ENCODE measurements at places on chromosomes 12 and 14.

DNA sequence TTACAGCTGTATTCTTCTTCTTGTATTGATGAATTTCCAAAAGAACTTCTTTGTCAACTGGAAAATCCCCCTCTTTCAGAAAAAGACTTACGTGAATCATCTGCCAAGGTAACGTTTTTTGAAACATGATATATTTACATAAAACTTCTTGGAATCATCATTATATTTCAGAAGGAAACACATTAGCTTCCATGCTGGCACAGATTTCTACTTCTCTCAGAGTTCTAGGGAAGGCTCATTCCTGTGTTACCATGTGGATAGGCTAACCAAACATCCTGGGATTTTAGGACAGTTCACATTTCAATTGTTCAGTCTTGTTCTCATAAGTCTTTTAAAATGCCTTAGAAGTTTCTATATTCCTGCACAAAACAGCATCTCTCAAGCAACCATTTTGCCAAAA lies 120.3 kb upstream of the NEDD1 start:
- no peak for DNase-seq

DNA sequence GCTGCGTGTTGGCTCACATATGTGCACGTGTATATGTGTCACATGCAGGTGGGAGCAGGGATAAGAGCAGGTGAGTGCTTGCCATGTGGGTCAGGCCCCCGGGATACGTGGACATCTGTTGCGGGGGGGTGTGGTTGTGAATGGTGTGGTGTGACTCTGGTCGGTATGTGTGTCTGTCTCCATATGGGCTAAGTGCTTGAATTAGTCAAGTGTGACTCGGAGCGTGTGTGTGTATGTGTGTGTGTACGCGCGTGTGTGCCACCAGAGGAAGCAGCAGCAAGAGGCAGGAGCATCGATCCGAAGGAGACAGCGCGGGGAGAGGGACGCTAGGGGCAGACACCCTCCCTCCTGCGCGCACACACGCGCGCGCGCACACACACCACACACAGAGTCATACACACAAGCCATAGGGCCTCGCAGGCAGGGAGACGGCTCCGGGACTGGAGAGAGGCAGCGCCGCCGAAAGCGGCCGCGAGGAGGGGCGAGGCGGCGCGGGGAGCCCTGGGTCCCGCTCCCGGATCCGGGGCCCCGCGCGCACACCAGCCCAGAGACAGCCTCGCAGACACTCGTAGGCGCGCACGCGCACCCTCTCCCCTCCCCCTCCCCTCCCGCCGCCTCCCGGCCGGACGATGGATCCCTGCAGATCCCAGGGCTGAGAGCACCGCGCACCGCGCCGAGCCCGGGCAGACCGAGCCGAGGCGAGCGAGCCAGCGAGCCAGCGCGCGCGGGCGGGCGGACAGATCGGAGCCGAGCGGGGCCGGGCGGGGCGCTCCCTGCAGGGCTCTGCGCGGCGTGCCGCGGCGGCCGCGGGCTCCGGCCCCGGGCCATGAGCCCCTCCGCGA lies at the start of gene ASIC1:
TSS of gene ASIC1 (plus strand) at position 597 of the 842 bp plus-strand sequence. CDS start 1,171 bp downstream, outside the sequence.
- DNase-seq: peak; percentile 29

GRCh38 chr12:11771895-11772502 lies 122.5 kb downstream of the ETV6 start:
- DNase-seq: no peak

- DNase-seq: no peak
Observed at GRCh38 chr12:24668563-24668962, 280.3 kb downstream of the BCAT1 start.

DNA sequence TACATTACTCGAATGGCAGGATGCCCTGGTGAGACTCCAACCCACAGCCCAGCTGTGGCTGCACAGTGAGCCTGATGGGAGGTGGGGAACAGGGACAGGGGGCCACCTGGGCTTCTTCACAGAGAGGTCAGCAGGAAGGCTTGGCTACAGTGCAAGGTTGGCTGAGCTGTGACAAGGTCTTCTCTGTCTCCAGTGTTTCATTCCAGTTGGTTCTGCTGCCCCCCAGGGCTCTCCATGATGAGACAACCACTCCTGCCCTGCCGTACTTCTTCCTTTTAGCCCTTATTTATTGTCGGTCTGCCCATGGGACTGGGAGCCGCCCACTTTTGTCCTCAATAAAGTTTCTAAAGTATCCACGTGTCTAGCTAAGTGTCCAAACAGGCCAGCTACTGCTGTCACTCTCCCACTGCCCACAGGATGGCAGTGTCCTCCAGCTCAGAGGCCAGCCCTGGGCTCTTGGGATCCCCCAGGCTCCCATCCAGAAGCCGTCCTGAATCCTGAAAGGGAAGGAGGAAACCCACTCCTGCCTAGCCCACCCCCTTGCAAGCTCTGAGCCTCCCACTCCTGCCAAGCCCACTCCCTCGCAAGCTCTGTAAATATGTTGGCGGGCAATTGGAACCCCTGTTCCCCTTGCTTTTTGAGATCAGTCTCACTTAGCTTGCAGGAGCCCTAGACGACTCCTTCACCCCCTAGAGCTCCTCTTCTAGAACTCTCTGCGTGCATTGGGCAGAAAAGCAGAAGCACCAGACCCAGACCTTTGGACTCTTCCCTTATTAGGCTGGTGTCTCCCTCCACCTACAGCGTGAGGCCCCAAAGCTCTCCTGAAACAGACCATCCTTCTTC lies 5.4 kb downstream of the C1QL4 start:
- DNase-seq: no peak

DNA sequence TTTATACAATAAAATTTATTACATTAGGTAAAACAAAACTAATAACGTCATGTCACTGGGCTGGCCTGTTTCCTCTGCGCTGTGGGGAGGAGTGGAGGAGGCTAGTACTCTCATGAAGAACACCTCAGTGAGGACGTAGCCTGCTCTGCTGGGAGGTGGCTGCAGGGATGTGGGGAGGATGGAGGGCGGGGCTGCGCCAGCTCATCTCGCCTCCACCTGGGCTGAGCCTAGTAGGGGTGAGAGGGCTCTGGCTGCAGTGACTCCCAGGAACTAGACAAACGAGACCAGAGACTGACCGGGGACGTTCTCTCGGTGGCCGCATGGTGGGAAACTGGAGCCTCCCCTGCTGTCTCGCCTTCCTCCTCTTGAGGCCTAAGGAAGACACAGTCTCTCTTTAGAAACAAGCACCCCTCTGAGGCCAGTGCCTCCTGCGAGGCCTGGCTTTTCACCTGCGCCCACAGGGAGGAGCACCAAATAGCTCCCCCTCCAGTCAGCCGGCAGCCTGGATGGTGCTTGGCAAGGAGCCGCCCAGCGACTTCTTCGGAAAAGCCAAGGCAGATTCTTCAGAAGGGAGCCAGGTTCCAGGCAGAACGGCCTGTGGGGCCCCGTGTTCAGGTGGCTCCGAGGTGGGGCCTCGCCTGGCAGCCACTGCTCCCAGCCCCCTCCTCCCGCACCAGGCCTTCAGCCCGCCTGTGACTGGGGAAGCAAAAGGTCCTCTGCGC lies 62.4 kb downstream of the PLEKHG3 start:
- DNase-seq: no peak

- DNase-seq: no peak
Observed at GRCh38 chr12:11798006-11798708, 148.7 kb downstream of the ETV6 start.

DNA sequence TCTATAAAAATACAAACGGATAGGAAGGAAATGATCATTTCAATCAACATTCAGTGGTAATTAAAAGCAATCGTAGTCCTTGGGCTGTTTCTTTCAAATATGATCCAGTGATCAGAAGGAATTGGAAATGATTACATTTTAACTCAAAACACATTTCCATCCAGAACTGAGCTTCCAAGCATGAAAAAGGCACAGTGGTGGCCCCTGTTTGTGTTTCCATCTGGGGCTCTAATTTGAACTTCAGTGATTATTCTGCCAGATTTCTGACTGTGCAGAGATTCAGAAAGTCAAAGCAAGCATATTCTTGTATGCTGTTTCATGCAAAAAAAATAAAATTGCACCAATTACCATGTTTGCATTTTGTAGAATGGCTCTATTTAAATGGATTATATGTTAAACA lies 157.0 kb upstream of the LMNTD1 start:
- no peak for DNase-seq

GRCh38 chr12:68962877-68963855 lies 30.2 kb upstream of the CPM start:
- no peak for DNase-seq

DNA sequence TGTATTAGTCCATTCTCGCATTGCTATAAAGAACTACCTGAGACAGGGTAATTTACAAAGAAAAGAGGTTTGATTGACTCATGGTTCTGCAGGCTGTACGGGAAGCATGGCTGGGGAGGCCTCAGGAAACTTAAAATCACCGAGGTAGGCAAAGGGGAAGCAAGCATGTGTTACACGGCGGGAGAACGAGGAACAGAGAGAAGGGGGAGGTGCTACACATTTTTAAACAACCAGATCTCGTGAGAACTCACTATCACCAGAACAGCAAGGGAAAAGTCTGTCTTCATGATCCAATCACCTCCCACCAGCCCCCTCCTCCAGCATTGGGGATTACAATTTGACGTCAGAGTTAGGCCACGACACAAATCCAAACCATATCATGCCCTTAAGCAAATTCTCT lies 13.3 kb upstream of the MAX start:
- DNase-seq: no peak

DNA sequence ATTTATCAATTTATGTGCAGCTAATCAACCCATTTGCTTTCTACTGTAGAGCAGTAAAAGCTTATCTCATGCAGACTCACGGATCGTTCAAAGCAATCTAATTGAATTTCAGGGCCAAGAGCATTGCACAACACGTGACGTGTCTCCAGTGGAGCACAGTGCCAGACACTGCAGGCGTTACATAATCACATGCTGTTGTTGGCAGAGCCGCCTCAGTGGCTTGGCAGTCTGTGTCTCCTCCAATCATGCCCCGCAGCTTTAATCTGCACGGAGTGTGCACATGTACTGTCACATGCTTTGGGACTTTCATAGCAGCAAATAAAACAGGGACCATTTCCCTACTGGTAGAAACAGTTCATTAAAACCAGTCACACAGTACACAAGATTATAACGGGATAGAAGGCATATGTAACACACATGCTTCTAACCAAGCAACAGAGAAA lies 309.3 kb downstream of the ITPR2 start:
- no peak for DNase-seq

GRCh38 chr14:50173891-50174290 lies 57.5 kb downstream of the SOS2 start:
- DNase-seq: no peak

DNA sequence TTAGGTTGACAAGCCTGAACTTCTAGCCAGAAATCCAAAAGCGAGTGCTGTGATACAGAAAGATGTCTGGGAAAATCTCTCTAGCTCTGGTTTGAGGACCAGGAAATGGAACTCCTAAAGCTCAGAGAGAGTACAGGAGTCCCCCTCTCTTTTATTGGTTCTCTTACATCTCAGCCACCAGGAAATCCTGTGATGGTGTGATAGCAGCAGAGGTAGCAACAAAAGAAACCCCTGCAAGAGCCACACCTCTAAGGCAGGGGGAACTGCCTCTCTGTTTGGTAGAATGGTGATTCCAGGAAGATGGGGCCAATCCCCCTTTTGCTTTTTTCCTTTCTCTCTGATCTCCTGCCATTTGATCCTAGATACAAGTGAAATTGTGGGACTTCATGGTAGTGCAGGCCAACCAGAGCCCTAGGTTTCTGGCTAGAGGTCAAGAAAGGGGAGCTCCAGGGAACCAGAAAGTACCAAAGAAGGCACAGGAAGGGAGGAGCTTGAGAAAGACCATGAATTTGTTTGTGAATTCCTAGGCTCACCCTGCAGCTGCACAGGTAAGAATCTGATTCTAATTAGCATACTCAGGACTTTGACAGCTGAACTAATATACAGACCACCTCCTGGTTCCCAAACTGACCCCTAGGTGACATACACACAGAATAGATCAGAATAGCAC lies 88.5 kb downstream of the PAPLN start:
- no peak for DNase-seq

GRCh38 chr14:61710853-61711817 lies 15.8 kb downstream of the HIF1A start:
- no peak for DNase-seq

DNA sequence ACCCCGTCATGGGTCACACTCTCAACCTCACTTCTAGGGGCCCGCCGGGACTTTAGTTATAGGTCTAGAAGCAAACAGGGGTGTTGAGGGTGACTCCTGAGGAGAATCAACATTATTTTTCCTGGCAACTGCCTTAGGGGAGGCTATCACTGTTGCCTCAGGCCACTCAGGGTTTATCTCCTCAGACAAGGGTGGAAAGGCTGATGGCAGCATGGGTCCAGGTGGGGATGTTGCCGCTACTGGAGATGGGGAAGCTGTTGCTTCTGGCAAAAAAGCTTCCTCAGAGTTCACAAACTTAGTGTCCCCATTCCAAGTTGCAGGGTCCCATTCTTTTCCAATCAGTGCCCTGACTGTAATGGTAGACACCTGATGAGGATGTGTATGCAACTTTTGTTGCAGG lies 467.4 kb upstream of the RGS6 start:
- no peak for DNase-seq

DNA sequence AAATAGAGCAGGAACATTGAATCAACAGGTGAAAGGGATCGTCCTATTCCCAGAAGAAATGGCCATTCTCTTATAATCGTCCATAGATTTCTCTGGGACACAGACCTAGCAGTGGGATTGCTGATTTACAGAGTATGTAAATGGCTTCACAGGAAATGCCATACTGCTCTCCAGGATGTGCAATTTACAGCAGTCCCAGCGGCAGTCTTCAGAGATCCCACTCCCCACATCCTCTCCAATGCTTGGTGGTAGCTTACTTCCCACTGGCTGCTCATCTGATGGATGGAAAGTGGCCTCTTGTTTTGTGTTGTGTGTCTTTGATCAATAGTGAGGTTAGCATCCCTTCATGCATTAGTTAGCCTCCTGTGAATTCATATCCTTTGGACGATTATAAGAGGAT lies 58.1 kb upstream of the PRMT8 start:
- no peak for DNase-seq

DNA sequence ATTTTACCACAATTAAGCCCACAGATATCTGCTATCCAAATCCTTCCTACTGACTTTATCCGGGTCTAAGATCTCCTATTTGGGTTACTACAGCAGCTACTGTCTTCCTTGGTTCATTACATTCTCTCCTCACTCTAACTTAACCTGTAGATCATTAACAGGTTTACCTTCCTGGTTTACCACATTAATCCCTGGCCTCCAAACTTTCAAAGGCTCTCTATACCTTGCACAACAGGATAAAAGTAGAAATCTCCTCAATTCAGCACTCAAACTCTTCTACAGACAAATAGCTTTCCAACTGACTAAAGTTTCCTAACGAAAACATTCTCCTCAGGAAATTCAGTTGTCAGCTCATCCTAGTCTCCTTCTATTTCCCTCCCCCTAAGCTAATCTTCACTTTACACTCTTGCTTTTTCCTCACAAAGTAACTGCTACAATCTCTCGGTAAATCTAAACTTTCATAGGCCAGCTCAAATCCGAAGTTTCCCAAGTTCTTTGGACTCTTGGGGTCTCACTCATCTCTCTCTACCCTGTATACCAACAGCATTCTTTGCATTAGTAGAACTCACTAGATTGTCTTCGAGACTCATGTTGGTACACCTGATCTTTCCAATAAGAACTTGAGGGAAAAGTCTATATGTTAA lies 2.7 kb downstream of the BTBD7 start:
- DNase-seq: no peak

DNA sequence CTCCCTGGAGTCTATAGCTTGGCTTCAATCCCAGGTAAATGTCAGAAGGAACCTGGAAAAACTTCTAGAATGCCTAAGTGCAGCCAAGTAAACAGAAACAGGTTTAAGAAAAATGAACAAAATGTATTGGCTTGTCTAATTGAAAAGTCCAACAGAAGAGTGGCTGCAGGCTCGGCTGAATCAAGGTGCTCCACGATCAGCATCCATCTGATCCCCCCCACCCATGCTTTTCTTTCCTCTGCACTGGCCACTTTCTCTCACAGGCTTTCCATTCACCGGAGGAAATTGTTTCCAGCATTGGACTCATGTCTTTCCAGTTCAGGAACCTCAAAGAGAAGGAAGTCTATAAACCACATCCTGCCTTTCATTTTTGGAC lies 42.0 kb upstream of the C14orf180 start:
- no peak for DNase-seq

Data from stimulated activated CD4-positive, alpha-beta T cell treated with anti-CD3 and anti-CD28 coated beads, Interleukin-1b, Interleukin-23, amount 100 ng/mL, for 1 hour (primary cell).